EL (cell line): ENCODE measurements at places on chromosomes 4 and X.

GRCh38 chrX:10932842-10933440 lies 178.2 kb upstream of the HCCS start:
- DNase-seq: peak; percentile 12

DNA sequence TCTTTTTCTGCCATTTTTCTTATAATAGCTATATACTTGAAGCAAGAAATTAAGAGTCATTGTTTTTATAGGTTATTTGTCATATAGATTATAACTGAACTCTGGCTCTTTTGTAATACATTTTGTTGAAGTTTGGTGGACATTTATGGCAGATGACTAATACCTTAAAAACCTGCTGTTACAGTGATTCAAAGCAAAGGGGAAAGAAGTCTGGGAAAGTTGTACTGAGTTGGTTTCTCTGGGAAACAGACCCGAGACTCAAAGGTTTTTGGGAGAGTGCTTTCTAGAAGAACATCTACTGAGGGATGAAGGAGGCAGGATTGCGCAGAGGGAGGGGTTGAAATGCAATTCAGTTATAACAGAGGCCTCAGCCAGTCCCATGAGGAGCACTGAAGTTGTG lies 35.9 kb downstream of the NAP1L5 start:
- peak; percentile 80 for DNase-seq

DNA sequence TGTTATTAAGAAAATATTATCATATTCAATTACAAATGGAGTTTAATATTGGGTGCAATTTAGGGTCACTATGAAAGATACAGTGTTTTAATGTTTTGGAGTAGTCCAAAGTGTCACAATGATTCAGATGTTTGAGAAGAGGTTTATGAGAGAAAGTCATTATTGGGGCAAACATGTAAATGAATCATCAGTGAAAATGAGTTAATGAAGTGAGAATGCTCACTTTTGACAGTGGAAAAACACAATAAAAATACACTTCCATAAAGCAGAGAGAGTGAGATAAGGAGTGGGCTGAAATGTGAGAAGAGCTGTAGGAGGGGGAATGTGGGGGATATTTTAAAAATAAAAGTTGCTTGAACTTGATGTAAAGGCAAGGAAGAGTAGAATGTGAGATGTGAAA lies 957.1 kb downstream of the PCDH18 start:
- DNase-seq: no peak

DNA sequence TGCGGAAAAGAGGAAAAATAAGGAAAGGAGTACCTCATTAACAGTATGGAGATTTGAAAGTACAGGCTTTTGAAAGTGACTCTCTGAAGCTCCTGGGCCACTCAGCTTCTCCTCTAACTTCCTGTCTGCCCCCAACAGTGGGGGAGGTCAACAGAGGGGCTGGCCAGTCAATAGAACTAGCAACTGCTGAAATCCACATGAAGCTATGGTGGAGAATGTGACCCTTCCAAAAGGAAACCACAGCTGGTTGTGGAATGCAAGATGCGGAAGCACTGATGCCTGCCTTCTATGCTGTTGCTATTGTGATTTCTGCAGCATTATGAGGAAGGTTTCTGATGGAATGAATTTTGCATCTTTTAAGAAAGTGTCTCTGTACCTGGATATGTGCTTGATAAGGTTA lies 2.4 kb downstream of the CORIN start:
- peak; percentile 41 for DNase-seq

DNA sequence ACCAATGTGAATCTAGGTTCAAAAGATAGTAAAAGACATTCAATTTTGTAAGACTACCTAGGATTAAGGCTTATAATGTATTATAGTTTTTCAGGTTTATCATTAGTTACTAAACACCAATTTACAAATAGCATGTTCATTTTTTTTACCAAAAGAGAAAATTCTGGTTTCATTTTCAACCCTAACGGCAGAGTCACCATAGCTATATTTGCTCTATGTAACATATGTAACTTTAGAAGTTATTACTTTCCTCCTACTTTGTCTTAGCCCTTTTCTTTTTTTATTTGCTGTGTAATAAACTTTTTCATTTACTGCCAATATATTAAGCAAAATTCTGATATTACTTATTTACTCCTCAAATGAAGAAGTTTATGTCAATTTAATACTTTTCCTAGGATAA lies 639.6 kb downstream of the ARAP2 start:
- DNase-seq: no peak

DNA sequence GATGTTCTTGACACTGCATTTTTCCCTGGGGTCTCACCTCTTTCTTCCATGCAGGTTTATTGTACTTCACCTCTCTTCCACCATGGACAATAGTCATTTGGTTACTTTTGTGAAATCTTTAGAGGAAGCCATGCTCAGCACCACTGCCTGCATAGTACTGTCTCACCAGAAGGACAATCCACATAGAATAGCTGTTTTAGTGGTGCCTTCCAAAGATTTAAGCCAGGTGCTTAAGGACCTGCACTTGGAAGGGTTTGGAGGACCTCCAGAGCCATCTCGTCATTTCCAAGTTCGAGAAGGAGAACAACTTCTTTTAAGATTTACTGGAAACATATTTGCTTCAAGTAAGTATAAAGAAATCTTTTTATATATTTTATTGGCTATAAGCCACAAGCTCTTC lies 26.7 kb downstream of the DTHD1 start:
- no peak for DNase-seq
